ENCODE measurements at places on chromosomes 11 and 22. TPM values are rescaled to one million over a fixed set of nuclear protein-coding genes. Genes with fewer than 3 reads are reported as not detected.

- H3K27ac ChIP-seq: no peak overlapping the region
- no peaks in the 10 kb centered on the region for H3K36me3 ChIP-seq
- no peak for DNase-seq
- H3K27me3 ChIP-seq: no peaks in the 10 kb centered on the region
- H3K4me1 ChIP-seq: no peaks in the 10 kb centered on the region
Measured at GRCh38 chr22:31915586-31915985, 28.7 kb upstream of the YWHAH start.

TMPRSS6 gene
- total RNA-seq: 12.6 TPM

DNA sequence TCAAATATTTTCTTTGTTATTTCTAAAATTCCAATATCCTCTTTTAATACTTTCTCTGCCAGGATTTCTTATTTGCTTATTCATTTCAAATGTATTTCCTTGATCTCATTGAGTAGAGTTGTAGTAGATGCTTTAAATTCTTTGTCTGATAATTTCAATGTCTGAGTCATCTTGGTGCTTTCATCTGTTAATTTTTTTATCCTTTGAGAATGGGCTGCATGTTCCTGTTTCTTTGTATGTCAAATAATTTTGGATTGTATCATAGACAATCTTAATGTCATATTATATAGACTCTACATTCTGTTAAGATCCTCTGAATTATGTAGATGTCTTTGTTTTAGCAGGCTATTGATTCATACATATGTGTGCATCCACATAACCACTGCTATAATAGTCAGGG is 57.5 kb downstream of the MYEOV start:
- no peak overlapping the region for H3K27ac ChIP-seq
- H3K4me3 ChIP-seq: no peak overlapping the region
- no peaks in the 10 kb centered on the region for H3K27me3 ChIP-seq
- peaks cover 24% of the 10 kb centered on the region for H3K4me1 ChIP-seq
- no peak for DNase-seq

FBLN1 gene
- total RNA-seq: 4.3 TPM

SAA4 gene
- total RNA-seq: 84.9 TPM

LDHAL6A gene
- not detected for total RNA-seq

IGF2 gene
- total RNA-seq: 1,440 TPM

GRCh38 chr11:105767931-105768330 is 158.1 kb downstream of the GRIA4 start:
- H3K36me3 ChIP-seq: no peaks in the 10 kb centered on the region
- H3K27me3 ChIP-seq: no peaks in the 10 kb centered on the region
- no peaks in the 10 kb centered on the region for H3K4me1 ChIP-seq
- DNase-seq: no peak

RAG2 gene
- total RNA-seq: 2.0 TPM

All from liver (tissue), 10 donors.